ENCODE measurements at places on chromosomes 2 and 18.

DNA sequence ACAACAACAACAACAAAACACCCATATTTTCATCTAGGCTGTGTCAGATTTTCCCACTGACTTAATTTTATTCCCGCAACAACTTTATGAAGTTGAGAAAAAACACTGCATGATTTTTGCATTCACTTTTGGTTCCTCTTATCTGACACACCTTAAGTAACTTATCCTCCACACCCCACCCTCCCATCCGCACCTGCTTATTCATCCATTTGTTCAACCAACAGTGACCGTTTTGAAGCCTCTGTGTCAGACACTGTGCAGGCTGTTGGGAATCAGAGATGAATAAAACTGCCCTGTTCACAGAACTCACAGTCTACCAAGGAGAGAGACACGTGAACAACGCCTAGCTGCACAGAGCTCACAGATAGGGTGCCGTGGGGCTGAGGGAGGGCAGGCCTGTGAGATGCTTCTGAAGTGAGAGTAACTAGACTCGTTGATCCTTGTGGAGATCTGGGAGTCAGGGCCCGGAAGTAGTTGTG lies 7.4 kb downstream of the CNNM4 start:
- DNase-seq: no peak

DNA sequence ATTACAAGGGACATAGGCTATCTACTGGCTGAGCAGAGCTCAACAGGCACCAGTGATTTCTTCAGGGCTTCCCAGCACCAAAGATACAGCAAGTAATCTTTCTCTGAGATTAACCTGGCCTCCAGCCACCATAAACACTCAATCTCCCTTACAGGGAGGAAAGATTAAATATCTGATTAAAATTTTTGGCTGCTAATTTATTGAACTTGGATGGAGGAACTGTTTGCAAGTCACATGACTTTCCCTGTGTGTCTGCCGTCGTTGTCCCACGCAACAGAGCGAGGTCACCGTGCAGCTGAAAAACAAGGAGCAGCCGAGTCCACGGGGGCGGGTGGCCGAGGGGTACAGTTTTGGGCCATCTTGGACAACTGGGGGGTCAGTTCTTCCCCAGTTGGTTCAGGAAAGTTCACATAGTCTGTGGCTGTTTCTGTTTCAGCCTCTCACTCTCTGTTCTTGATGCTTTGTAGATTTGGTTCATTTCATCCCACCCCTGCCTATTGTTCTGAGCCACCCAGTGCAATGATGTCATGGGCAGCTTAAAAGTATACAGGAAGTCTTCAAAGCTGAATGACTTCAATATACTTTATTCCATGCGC lies 186.8 kb upstream of the CTAGE1 start:
- no peak for DNase-seq

- DNase-seq: no peak
These were observed 949 bp downstream of the CDC42EP3 start for GRCh38 chr2:37670378-37671008.

DNA sequence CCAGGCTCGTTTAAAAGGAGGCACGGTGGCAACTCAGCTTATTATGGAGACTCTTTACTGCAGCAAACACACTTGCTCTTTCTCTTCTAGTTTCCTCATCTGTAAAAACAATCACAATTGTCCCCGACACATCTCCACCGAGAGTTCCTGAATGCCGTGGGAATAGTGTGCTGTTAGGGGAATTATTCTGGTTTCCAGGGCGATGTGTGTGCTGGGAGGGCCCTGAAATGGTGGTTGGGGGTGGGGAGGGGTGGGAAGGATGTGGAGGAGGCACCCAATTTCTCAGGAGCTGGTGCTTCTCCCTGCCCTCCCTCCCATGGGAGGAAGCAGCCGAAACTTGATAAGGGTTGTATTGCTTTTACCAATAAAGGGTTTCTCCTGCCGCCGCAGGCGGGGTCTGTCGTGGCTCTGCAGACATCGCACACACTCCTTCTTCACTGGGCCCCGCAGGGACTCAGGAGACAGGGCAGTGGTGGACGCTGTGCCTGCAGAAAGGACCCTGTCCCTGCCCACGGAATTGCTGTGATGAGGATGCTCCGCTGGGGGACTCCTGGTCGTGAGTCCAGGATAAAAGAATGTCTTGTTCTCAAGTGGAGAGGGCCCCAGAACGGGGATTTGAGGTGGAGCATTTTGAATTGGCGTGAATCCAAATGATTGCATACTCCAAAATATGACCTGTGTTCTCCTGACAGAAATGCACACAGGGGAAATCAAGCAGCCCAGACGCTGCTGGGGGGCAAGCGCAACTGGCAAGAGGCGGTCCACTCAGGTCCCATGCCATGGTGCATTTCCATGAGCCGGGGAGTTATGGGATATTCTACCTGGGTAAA lies 119.2 kb downstream of the ACKR3 start:
- DNase-seq: no peak

GRCh38 chr18:32378705-32379104 lies 92.0 kb downstream of the GAREM1 start:
- DNase-seq: no peak

DNA sequence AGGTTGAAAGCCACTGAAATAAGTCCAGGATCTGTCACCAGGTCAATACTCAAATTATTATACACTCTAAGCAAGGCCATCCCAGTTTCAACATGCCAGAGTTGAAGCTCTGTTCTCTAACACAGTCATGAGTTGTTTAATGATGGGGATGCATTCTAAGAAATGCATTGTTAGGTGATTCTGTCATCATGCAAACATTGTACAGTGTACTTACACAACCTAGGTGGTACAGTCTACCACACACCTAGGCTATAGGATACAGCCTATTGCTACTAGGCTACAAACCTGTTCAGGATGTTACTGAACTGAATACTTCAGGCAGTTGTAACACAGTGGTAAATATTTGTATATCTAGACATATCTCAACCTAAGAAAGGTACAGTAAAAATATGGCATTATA lies 162.2 kb downstream of the BAZ2B start:
- DNase-seq: no peak

DNA sequence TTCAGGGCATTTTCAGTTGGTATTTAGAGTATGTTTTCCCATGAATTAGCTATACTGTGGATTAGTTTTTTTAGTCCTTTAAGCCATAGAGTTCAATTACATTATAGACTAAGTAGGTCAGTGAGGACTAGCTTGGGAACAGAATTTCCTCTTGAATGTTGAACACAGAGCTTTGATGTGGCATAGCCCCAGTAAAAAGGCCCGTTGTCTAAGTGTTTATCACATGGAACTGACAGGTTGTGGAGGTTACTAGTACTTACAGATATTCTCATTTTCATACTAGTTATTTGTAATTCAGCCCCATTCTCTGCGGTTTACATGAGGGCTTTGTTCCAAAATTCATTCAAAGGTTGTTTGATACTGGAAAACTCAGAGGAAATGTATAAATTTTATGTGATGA lies 6.2 kb downstream of the INSIG2 start:
- no peak for DNase-seq

- no peak for DNase-seq
These were observed 11.6 kb downstream of the MAIP1 start for GRCh38 chr2:199966976-199967375.

- DNase-seq: no peak
These were observed 149.3 kb downstream of the PIEZO2 start for GRCh38 chr18:11000071-11000470.

- no peak for DNase-seq
These were observed 17.1 kb upstream of the NFE2L2 start for GRCh38 chr2:177281400-177282180.

- DNase-seq: no peak
These were observed 78.1 kb downstream of the SPIRE1 start for GRCh38 chr18:12579775-12580174.

DNA sequence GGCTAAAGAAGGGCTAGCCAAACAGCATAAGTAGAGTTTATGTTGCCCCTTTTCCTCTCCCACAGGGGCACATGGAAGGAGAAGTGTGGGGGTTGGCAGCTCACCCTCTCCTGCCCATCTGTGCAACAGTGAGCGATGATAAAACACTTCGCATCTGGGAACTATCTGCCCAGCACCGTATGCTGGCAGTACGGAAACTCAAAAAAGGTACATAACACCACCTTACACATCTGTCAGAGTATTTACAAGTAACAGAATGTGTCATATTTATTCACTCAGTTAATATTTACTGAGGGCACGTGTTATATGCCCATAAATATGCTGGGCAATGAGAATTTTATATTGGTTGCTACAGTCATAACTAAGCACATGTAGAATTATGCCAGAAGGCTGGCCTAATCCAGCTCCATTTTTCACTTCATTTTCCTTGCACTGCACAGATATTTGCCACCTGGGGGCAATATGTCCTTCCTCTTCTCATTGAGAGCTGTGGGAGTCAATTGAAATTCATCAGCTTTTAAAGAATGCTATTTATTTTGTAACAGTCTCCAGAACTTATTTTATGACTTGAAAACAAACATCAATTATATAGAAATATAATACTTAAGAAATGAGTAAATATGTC lies 150.6 kb downstream of the RTN4 start:
- DNase-seq: no peak

DNA sequence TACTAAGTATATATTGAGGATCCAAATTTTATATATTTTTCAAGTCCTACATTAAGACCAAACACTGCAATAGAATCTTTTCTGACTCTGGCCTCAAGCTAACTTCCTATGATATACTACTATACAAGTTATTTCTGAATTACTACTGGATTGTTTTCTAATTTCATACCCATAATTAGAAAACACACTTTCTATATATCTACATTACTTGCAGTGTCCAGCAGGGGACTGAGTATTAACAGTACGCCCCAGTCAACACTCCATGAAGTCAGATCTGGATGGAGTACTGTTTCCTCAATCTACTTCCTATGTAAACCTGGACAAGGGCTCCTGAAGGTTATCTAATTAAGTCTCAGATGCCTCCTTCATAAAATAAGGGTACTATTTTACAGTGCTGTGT lies 26.5 kb downstream of the RMP24 start:
- DNase-seq: no peak

DNA sequence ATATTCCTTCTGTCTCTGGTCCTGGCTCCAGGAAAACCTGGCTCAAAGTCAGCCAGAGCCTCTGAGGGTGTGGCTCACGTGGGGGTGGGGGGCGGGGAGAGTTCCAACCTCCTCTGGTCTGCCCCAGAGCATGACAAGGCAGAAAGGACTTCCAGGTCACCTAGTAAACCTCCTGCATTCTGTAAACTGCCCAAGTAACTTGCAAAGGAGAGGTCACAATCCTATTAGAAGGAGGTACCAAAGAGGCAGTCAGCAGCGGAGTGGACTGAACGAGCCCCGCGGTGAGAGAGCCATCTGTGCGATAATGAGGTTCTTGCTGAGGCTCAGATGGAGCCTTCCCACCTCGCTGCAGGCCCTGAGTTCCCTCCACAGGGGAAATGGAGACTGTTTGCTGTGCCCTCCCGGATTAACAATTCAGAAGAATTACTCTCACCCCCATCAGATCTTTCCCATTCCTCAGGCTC lies 58.9 kb upstream of the GATA6 start:
- no peak for DNase-seq

DNA sequence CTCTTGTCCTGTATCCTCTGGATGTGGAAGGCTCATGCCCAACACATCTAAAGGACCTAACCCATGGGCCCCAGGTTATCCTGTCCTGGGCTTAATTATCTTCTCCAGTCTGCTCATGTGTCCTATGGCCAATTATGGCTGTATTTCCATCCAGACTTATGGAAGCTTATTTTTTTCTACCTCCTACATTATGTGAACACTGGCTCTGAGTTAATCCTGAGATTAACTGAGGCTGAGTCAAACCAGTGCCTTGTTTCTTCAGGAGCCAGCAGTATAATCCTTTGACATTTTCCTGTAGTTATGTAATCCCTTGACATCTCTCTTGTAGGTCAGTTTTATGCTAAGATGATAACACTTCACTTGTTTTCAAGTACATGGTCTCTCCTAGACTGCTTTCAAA lies 213.6 kb downstream of the PMAIP1 start:
- no peak for DNase-seq

GRCh38 chr2:70943205-70943871 lies 7.6 kb downstream of the ATP6V1B1 start:
- DNase-seq: no peak

DNA sequence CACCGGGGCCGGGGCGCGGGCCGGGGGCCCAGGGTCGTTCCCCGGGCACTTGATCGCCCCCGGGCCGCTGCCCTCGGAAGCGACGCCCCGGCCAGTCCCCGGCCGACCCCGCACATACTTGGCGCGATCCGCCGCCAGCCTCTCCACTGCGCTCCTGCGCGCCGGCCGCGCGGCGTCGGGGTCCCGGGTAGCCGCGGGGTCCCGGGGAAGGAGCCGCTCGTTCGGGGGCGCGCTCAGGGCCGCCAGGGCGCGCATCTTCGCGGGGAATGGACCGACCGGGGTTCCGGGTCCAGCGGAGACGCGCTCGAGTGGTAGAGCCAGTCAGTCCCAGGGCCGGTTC lies 204 bp downstream of the FAM110C start:
- DNase-seq: no peak

DNA sequence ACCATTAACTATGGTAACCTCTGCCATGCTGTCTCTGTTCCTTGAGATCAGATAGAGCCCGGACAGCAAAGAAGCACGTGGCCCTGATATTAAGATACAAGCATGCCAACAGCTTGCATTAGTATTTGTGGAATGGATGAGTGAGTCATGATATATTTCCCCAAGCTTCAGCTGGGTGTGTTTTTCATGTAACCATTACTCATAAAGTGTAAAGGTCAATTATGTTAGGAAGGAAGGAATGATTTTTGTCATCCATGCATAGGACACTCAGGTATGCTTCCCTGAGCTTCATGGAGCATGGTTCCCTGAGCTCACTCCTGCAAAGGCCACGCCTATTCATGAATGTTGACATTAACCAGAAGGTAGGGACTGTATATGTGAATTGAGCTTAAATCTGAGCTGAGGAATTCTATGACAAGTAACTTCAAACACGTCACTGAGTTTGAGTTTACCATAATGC lies 74.6 kb downstream of the ARL4C start:
- peak; percentile 65 for DNase-seq

DNA sequence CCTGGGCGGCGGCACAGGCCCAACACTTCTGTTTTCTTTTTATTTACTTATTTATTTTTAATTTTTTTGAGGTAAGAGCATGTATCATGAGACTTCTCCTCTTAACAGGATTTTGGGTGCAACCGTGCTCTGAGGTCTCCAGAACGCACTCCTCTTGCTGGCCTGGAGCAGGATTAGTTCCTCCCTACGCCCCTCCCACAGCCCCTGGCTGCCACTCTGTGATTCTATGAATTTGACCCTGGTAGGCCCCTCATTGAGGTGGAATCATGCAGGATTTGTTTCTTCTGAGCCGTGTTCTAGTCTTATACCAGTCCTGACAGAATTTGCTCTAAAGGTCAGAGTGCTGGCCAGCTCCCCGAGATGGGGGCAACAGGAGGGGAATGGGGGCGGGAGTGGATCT lies 106.5 kb upstream of the HS6ST1 start:
- DNase-seq: no peak

DNA sequence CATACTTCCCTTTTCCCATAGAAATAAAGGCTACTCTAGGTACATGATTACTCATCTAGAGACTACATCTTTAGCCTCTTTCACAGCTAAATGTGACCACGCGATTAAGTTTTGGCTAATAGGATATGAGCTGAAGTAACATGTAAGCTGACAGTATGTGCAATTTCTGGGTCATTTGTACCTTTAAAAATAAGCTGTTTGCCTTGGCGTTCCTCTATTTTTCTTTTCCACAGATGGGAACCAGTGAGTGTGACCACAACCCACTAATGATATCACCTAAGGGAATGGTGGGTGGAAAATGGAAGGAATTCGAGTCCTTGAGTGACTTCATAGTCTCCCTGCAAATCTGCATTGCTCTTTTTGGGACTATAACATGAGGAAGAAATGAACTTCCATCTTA lies 11.7 kb upstream of the NABP1 start:
- no peak for DNase-seq

Data from CD4-positive, alpha-beta T cell (primary cell).